ENCODE measurements at places on chromosomes 2 and 18.

GRCh38 chr2:85390941-85391669 lies 19.1 kb downstream of the CAPG start:
- peak; percentile 72 for DNase-seq

GRCh38 chr2:133489641-133490410 lies 78.4 kb downstream of the NCKAP5 start:
- no peak for DNase-seq

DNA sequence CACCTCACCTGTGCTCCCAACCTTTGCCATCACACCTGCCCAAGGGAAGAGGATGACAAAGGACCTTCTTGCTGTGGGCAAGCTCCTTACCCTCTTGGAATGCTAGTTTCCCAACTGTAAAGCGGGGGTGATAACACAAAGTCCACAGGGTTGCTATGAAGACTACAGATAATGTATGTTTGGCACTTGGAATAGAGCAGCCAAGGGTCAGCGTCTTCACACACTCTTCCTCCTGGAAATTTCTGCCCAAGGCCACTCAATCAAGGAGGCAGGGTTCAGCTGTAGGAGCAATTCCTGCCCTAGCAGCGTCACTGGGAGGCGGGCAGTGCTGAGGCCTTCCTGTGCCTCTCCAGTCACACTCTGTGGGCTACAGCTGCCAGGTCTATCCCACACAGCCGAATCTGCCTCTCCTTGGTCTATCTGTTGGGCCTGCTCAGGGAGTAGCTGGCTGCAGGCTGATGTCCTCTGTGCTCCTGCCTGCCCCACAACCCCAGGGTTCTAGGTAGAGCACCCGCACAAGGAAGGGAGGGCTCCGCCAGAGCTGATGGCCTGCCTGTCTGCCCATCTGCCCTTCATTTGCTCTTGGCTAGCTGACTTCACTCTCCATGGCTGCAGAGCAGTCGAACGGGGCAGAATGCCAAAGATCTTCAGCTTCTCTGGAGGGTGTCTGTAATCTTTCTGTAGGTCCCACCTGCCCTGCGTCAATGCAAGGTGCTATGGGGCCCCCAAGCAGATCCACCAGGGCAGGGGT lies 91.9 kb downstream of the MRO start:
- no peak for DNase-seq

GRCh38 chr18:78822949-78823285 lies 156.7 kb upstream of the SALL3 start:
- DNase-seq: no peak

GRCh38 chr18:9914334-9914583 lies 443 bp downstream of the VAPA start:
- peak; percentile 40 for DNase-seq

- DNase-seq: no peak
Observed at GRCh38 chr2:236934656-236935055, 151.0 kb upstream of the COPS8 start.

- DNase-seq: peak; percentile 77
Observed at GRCh38 chr2:10028988-10029874, 14.1 kb upstream of the KLF11 start.

DNA sequence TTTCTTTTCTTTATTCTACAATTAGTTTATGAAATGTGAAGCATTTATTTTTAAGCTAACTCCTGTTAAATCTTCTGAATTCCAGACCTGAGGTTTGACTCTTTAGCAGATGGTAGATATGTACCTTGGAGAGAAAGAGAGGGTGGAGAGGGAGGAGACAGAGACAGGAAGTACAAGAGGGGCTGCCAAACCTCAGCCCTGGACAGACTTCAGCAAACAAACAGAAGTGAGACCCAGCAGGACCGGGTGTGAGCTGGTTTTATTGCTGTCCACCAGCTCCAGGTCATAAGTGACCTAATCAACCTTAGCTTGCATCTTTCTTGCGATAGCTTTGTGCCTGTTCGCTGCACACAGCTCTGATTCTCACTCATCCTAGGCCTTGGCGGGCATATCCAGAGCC lies 168.6 kb downstream of the CNTNAP5 start:
- DNase-seq: no peak

DNA sequence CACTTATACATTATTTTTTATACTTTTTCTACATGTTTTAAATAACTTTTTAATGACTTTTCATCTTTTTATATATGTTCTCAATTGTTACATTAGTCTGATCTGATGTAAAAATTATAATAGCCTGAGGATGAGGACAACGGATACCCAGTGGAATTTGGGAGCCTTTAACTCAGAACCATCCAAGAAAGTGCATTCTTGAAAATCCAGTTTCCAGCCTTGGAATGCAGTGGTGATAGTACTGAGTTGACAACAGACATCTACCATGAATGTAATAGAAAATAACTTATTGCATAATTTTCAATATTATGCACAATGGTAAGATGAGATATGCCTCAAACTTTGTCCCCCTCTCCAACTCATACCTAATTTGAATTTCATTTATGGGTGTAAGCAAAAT lies 120.7 kb upstream of the ZC3H15 start:
- DNase-seq: no peak

DNA sequence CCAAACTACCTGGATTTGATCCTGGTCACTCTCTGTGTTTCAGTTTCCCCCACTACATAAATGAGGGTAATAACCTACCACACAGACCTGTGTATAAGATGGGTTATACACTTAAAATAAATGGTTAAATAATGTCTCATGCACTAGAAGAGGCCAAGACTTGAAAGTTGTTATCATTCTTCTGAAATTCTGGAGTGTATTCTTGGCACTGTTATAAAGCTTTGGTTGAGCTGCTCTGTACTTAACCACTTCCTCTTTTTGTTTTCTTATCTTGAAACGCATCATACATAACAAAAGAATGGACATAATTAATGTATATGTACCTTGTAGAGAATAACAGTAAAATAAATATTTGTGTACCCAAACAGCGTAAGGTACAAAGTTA lies 281.0 kb downstream of the AFF3 start:
- peak; percentile 6 for DNase-seq

DNA sequence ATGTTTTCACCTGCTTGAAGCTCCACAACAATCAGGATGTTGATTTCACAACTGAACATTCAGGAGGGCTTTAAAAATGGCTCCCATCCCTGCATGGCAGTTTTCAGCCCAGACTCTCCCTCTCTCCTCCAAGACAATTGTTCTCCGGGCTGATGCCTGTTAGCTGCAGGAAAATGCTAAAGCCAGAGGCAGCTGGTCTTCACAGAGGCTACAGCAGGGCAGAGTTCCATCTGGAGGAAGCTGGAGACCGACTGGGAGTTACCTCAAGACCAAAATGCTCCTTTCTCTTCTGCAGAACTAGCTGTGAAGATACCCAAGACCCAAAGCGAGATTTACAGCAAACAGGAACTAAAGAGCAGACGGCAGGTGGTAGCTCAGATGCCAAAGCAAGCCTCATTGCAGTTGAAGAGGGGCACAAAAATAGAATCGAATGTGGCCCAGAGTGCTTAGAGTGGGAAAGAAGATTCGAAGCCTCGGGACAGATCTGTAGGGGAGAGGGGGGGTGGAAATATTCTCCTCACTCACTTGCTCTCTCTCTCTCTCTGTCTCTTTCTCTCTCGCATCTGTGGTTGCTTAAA lies 423.6 kb downstream of the ZNF521 start:
- DNase-seq: no peak

- DNase-seq: no peak
Observed at GRCh38 chr2:26268213-26268612, 23.5 kb downstream of the HADHB start.

- no peak for DNase-seq
Observed at GRCh38 chr2:142965443-142965842, 88.0 kb downstream of the KYNU start.

DNA sequence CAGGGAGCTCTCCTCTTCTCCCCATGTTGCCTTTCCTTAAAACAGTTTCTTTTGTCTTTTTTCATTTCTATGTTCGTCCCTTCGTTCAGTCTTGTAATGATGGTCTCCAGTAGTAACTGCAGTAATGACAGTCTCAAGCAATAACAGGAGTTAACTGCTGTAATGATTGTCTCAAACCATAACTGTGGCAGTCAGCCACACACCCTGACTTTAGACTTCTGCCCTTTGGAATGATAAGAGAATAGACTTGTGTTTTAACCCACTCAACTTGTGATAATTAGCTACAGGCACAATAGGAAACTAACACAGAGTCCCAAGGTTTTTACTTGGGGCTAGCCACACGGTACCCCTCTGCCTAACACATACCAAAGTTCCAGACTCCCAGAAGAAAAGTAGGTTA lies 12.1 kb downstream of the TMEM131 start:
- no peak for DNase-seq

GRCh38 chr2:6008726-6009125 lies 316.5 kb downstream of the SOX11 start:
- DNase-seq: no peak

DNA sequence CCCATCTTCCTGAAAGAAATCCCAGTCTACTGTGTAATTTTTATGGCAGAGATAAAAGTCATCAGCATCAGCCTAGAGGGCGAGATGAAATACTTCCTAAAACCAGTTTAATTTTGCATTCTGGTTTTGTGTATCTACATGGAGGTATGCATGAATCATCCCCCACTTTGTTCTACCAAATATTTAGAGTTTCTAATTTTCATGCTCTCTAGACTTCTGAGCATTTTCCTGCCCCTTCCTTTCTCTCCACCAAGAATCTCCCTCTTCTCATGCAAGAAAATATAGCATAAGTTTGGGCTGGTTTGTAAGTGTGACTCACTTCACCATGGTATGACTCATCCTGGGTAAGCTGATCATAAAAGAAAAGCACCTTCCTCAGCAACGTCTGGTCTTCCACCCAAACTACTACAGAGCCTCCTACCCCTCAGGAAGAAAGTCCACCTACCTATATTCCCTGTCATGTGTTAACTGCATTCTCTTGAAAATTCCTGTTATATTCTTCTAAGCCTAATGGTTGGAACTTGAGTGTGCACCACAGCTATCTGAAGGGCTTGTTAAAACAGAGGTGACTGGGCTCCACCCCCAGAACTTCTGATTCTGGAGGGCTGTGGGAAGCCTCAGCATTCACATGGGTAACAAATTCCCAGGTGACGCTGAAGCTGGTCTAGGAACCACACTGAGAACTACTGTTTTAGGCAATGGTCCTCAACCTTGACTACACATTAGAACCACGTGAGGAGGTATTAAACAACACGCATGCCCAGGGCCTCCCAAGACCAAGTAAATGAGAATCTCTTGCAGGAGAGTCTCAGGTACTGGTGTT lies 37.4 kb upstream of the RAPGEF4 start:
- no peak for DNase-seq

GRCh38 chr18:44851856-44852621 lies 171.4 kb downstream of the SETBP1 start:
- no peak for DNase-seq

- DNase-seq: no peak
Observed at GRCh38 chr18:58194028-58194427, 150.0 kb downstream of the NEDD4L start.

DNA sequence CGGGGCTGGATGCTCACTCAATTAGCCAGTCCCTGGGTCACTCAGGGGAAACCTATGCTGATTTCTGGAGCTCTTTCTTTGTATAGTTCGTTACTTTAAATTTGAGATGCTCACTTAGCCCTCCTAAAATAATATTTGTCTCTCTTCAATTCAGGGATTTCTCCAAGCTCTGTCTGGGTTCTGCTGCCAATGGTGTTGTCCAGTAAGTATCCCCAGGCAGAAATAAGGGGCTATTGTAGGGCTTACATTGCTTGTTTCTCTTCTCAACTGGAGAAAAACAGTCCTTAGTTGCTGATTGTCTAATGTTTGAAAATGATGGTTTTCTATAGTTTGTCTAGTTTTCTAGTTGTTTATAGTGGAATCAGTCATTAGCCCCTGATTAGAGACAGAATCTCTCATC lies 5.0 kb downstream of the RAB6C start:
- no peak for DNase-seq

- no peak for DNase-seq
Observed at GRCh38 chr2:69086466-69086865, 73.5 kb downstream of the ANTXR1 start.

DNA sequence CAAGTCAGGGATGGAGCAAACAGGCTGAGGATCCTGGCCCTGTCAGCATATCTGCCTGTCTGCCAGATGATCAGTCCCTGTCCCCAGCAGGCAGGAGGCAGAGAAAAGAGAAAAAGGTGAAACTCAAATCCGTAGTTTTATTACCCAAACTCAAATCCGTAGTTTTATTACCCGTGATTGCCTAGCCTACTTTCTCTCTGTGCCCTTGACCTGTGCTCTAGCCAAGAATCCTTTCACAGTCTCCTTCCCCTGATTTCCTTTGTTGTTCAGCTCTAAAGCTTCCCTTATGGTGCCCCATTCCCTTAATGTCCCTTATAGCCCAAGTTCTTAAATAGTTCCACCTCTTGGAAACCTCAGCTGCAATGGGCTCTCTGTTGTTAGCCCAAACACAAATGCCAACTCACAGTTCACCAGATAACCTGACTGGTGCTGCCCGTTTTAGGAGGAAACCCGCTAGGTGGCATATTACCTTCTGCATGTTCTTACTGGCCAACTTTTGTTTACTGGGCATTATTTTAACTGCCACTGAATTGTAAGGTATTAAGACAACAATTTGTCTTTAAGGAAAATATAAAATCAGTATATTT lies 125.7 kb upstream of the FZD5 start:
- DNase-seq: no peak

- DNase-seq: no peak
Observed at GRCh38 chr2:223580951-223581350, 21.2 kb downstream of the SCG2 start.

- no peak for DNase-seq
Observed at GRCh38 chr2:46136481-46136880, 160.7 kb upstream of the EPAS1 start.

DNA sequence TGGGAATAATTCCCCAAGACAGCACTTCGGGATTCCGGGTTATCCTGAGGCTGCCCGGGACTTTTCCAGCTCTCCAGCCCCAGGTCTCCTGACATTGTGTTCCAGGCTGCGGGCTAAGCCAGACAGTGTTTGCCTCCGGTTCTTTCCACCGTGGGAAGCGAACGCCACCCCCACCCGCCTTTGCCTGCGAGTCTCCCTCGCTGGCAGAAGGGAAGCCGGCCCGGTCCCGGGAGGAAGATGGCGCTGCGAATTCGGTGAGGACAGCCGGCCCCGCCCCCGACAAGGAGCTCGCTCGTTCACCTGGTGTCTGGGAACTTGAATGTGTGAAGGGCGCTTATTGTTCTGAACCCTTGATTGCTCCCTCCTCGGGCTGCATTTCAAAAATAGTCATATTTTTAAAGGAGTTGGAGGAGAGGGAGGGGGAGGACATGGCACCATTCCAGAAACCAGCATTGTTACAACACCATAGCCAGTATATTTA lies 2.9 kb downstream of the LRATD1 start:
- no peak for DNase-seq

GRCh38 chr18:39513186-39513585 lies 1947.6 kb upstream of the CELF4 start:
- DNase-seq: no peak

- DNase-seq: no peak
Observed at GRCh38 chr2:221716426-221717303, 144.6 kb upstream of the EPHA4 start.

All from CD4-positive, alpha-beta T cell treated with Interleukin-12 subunit alpha and Interleukin-12 subunit beta, for 1 hour (primary cell).